ENCODE measurements at places on chromosomes 1 and 21. TPM values are rescaled to one million over a fixed set of nuclear protein-coding genes. Genes with fewer than 3 reads are reported as not detected.

DNA sequence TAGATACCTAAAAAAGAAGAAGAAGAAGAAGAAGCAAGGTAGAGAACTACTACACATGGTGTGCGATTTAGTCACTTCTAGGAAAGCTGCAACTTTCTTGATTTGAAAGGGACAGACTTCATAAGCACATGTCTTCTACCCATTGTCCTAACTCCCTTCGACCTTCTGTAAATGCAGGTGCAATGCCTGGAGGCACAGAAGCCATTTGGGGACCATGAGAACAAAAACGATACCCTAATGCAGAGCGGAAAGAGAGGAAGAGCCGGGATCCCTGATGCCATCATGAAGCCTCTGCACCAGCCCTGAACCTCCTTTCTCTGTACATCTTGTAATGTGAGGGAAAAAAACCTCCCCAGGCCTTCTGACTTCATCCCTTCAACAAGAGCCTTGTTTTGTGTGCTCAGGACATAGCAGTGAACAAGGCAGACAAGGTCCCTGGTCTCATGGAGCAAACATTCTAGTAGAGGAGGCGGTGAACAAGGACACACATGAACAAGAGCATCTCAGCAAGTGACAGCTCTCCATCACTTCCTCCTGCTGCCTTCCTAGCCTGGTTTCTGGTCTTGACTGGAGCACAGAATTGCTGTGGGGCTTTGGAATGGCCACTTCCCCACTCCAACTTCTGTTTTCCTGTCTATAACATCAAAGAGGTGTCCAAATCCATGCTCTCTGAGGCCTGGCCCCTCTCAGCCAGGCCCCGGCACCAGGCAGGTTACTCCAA lies 5.5 kb upstream of the LAPTM5 start:
- no peaks in the 10 kb centered on the region for H3K4me1 ChIP-seq
- H3K27ac ChIP-seq, result no peak overlapping the region
- H3K36me3 ChIP-seq, result no peaks in the 10 kb centered on the region
- no peak overlapping the region for H3K4me3 ChIP-seq

- H3K4me3 ChIP-seq, result no peak overlapping the region
- no peak overlapping the region for H3K27ac ChIP-seq
- H3K4me1 ChIP-seq, result no peaks in the 10 kb centered on the region
- H3K36me3 ChIP-seq, result no peaks in the 10 kb centered on the region
- no peak for DNase-seq
Observed at GRCh38 chr1:94816030-94816429, 4.1 kb upstream of the SLC44A3 start.

- no peaks in the 10 kb centered on the region for H3K27me3 ChIP-seq
- H3K4me1 ChIP-seq, result peaks cover 16% of the 10 kb centered on the region
- DNase-seq, result no peak
- H3K36me3 ChIP-seq, result no peaks in the 10 kb centered on the region
- no peak overlapping the region for H3K27ac ChIP-seq
- no peak overlapping the region for H3K4me3 ChIP-seq
Observed at GRCh38 chr1:222028116-222028515, 286.2 kb upstream of the DUSP10 start.

DNA sequence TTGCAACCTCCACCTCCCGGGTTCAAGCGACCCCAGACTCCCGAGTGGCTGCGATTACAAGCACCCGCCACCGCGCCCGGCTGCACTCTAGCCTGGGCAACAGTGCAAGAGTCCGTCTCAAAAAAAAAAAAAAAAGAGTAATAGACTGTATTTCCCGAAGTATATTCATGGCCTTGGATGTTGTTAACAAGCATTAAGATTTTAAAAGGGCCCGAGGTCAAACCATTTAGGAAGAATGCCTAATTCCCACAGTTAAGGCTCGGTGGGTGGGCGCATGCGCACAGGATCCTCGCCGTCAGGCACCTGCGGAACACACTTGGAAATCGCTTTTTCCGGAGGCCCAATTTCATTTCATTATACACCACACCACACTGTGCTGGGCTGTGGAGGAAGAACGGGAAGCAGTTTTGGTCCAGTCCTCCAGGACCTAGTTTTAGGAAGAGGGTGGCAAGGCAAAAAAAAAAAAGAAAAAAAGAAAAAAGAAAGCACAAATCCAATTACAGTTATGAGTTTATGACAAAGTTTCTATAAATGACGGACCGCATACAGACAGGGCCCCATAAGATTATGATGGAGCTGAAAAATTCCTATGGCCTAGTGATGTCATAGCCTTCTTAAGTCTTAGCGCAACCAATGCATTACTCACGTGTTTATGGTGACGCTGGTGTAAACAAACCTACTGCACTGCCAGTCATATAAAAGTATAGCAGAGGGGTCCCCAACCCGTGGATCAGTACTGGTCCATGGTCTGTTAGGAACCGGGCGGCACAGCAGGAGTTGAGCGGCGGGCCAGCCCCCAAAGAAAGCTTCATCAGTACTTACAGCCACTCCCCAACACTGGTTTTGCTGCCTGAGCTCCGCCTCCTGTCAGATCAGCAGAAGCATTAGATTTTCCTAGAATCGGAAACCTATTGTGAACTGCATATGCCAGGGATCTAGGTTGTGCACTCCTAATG lies 38.2 kb downstream of the H3-3A start:
- no peak overlapping the region for H3K27ac ChIP-seq
- peak overlapping the region; percentile 35 for H3K4me3 ChIP-seq
- H3K4me1 ChIP-seq, result no peaks in the 10 kb centered on the region

GRCh38 chr1:153792631-153793041 lies 17.4 kb downstream of the SLC27A3 start:
- no peaks in the 10 kb centered on the region for H3K27me3 ChIP-seq
- H3K4me1 ChIP-seq, result no peaks in the 10 kb centered on the region
- no peaks in the 10 kb centered on the region for H3K36me3 ChIP-seq
- no peak overlapping the region for H3K4me3 ChIP-seq

- no peak for DNase-seq
- no peaks in the 10 kb centered on the region for H3K27me3 ChIP-seq
- H3K36me3 ChIP-seq, result no peaks in the 10 kb centered on the region
- no peak overlapping the region for H3K4me3 ChIP-seq
- no peak overlapping the region for H3K27ac ChIP-seq
Observed at GRCh38 chr1:209484429-209484828, 99.1 kb upstream of the CAMK1G start.

- peaks cover 36% of the 10 kb centered on the region for H3K4me1 ChIP-seq
- peak within 1 kb of the TSS; percentile 88 for H3K4me3 ChIP-seq
Observed at GRCh38 chr1:6624710-6625583, at the start of gene THAP3. THAP3 (plus strand) TSS chr1:6624868; CDS start chr1:6625219, 351 bp downstream.

Gene OR6K3
- total RNA-seq, result not detected
